Muscle of leg (tissue), 16 donors: ENCODE measurements at places on chromosomes 6 and 20. TPM values are rescaled to one million over a fixed set of nuclear protein-coding genes. Genes with fewer than 3 reads are reported as not detected.

GRCh38 chr20:6685181-6685582, 82.3 kb upstream of the BMP2 start:
- no peak overlapping the region for H3K4me3 ChIP-seq
- H3K27me3 ChIP-seq = no peaks in the 10 kb centered on the region
- H3K4me1 ChIP-seq = no peaks in the 10 kb centered on the region
- no peak overlapping the region for H3K27ac ChIP-seq
- no peaks in the 10 kb centered on the region for H3K36me3 ChIP-seq
- no peak for DNase-seq

CTCFL gene
- total RNA-seq = 0.04 TPM

KCNK16 gene
- not detected for total RNA-seq

SSTR4 gene
- total RNA-seq = not detected

DNA sequence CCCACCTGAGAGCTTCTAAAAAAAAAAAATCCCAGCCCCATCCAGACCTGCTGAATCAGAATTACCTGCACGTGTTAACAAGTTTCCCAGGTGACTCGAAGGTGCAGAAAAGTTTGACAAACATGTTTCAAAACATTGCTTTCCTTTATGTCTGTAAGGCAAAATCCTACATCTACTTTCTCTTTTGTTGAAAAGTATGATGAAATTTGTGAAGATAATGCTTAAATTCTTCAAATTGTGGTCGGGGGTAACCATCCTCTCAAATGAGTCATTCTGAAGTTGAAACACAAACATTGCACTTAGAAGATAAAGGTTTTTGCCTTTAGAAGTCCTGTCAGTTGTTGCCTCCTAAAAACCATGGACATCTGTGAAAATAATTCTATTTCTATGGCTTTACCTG, 429.7 kb downstream of the EPHA7 start:
- H3K27ac ChIP-seq = no peak overlapping the region
- H3K4me1 ChIP-seq = no peaks in the 10 kb centered on the region
- no peak overlapping the region for H3K4me3 ChIP-seq
- H3K27me3 ChIP-seq = no peaks in the 10 kb centered on the region
